ENCODE measurements at places on chromosomes 4 and X.

DNA sequence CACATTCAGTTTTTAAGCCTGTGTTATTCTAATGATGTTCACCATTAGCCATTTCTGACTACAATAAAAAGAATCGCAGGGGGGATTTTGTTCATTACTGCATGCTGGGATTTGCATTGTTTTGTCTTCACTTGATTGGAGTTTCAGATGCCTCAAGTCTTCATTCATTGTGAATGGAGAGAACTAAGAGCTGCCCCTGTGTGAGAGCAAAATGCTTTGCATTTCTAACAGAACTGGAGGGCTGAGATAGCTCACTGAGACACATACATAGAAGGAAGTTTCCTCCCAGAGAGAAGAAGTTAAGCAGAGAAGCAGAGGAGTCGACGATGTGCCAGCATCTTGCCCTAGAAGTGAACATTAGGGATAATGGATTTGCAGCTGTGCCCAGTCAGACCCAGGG is 113.5 kb upstream of the GATB start:
- ATAC-seq: no peak

- ATAC-seq: no peak
Observed at GRCh38 chrX:112798736-112799135, 41.9 kb downstream of the AMOT start.

DNA sequence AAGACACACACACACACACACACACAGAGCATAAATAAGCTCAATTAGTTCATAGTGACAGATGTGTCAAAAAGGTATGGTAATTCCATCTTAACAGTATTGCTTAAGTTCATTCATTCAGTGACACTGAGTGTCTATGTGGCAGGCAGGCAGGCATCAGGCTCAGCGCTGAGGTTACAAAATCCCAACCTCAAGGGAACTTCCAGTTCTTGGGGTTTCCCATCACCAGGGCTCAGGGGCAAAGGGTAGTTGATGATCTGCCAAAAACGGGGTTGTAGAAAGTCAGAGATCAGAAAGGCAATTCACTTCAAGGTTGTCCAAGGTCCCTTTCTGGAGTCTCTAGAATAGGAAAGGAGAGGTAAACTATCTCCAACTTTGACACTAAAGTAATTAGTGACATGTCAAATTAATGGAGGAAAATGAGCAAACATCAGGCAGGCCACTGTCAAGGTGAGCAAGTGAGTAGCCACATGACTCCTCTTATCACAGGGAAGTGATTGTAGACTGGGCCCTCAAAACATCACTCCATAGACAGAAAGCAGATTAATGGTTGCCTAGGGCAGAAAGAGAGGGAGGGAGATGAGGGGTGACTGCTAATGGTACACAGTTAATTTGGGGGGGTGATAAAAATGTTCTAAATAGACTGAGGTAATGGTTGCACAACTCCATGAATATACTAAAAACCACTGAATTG is 41.8 kb downstream of the GPC4 start:
- no peak for ATAC-seq

DNA sequence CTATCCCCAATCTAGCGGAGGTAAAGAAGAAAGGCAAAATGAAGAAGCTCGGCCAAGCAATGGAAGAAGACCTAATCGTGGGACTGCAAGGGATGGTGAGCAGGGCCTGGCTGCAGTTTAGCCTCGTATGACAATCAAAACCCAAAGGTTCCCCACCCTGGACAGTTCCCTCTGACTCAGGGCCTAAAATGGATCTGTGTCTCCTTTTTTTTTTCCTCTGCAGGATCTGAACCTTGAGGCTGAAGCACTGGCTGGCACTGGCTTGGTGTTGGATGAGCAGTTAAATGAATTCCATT is 986 bp downstream of the HDAC6 start:
- ATAC-seq: no peak

GRCh38 chr4:167176723-167177367 is 57.4 kb downstream of the SPOCK3 start:
- no peak for ATAC-seq

DNA sequence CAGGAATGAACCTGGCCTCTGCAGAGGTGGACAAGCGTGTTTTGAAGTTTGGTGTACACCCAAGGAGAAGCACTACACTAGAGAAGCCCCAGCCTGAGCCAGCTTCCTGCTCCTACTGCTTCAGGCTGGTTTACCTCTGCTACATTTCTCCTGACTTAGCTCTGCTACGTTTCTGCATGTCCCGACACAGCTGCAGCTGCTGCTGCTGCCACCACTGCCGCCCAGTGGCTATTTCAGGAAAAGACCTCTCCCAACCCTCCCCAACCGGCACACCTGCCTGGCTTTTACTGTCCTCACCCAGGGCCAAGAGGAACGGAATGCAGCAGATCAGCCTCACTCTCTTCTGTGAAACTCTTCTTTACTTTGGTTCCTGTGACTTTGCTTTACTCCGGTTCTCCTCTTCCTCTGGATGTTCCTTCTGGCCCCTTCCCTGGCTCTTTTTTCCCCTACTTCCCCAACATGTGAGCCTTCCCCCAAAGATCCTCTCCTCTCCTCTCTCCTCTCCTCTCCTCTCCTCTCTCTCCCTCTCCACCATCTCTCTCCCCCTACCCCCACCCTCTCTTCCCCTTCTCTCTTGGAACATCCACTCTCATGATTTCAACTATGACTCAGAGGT is 3.1 kb upstream of the P2RY4 start:
- ATAC-seq: peak; percentile 95

GRCh38 chr4:20126906-20127305 is 124.8 kb upstream of the SLIT2 start:
- ATAC-seq: no peak

DNA sequence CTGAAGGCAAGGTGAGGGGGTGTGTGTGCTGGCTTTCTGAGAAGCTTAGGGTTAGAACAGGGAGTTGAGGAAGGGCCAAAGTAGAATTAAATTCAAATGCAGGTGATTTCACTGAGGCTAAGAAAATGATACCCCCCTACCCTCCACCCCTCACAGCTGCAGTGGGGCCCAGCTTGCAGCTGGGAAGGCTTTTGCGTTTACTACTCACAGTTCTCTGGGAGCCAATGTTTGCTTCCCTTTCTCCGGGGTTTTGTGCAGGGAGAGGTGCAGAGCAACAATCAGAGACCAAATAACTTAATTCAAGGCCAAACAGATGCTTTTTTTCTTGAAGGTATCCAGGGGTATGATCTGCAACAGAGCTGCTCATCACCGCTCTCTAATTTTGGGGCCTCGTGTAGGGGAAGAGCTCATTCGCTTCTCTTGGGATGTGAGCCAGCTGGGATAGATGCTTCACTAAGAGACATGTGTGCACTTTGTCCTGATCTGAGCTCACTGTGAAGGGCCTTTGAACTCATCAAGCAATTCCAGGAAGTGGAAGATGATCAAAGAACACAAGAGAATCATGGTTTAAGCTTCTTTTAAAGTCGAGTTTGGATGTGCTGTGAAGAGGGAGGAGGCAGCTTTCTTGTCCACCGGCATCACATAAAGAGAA is 122.7 kb upstream of the C1GALT1C1 start:
- ATAC-seq: no peak

GRCh38 chrX:52585892-52586291 is 68.8 kb downstream of the SSX7 start:
- no peak for ATAC-seq

- ATAC-seq: no peak
Observed at GRCh38 chr4:75605928-75606327, 24.4 kb downstream of the CDKL2 start.

GRCh38 chr4:83043801-83044407 is 8.9 kb downstream of the COPS4 start:
- no peak for ATAC-seq

- peak; percentile 91 for ATAC-seq
Observed at GRCh38 chr4:6343939-6344408, 74.3 kb downstream of the WFS1 start.

GRCh38 chr4:146382194-146382593 is 139.5 kb downstream of the SLC10A7 start:
- no peak for ATAC-seq

DNA sequence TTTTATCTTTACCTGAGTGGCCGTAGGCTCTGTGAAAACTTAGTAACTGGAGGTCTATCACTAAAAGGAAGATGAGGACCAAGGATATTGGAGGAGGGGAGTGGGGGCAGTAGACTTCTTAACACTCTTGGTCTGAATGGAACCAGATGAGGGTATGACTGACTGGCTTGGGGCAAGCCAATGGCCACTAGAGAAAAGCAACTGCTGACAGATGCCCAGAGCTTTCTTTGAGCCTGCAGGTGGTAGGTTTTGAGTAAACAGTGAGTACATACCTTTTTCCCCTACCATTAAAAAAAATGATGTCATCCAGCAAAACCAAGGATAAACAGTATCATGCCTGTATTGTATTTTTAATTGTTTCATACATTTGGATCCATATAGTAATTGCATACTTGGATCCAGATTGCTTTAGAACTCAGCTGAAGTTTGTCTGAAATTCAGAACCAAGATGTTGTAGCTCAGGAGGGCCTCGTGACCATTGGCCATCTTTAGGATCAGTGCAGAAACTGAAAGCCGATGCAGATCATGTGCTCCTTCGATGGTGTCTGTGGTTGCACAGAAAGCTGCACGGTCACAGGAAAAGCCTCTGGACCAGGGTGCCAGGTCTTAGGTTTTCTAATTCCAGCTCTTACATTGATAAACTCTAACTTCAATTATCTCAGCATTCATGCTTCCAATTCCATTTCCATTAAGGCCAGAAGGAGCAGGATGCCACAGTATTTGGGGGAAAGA is 131.0 kb downstream of the PDGFRA start:
- ATAC-seq: no peak

DNA sequence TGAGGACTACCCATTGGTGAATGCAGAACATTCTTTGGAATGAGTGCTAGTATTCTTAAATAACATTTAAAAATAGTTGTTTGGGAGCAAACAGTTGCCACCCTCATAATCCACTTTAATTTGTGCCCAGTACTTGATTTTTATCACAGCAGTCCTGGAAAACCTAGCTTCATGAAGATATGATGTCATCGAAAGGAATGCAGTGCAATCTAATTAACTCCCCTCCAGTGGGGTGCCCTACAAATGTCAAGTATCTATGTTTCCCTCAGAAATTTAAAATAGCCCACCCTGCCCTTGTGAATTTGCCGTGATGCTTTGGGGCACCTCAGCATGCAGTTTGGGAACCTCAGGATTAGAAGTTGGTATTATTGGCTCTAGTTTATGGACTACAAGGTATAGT is 5.4 kb downstream of the RAB9A start:
- ATAC-seq: no peak

DNA sequence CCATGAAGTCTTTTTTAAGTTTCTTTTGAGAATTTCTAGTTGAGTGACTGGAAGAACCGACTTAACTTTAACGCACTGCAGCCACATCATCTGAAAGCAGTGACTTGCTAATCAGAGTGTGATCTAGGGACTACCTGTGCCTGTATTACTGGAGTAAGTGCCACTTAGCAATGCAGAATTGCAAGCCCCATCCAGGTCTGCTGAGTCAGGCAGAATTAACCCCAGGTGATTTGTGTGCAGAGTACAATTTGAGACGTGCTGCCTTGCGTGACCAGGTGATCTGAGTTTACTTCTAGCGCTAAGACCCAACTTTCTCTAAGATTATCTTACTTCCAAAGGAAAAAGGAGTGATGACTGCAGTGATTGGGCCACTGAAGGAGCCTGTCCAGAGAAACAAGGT is 85.3 kb downstream of the CLCN4 start:
- no peak for ATAC-seq

DNA sequence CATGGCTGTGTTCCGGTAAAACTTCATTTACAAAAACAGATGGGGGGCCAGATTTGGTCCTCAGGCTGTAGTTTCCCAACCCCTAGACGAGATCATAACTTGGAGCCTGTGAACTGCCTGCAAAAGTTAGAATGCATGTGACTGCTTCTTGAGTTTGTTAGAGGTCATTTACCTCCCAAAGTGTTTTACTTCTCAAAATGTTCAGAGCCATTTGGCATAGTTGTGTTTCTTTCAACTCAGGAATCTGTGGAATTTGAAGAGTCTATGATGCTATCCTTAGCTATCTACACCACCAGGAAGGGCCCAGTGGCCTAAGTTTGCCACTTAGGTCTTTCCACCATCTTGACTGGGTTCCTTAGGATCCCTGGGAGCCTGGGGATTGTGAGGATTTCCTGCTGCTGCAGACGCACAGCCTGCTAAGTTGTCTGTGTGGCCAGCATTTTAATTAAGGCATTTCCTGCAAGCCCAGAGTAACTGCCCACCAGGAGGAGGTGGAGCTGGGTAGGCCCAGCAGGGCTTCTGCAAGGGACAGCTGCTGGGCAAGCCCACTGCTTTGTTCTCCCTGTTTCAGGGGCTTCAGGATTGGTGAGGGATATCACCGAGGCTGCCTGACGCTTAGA is 53.1 kb downstream of the CCNI start:
- ATAC-seq: no peak

DNA sequence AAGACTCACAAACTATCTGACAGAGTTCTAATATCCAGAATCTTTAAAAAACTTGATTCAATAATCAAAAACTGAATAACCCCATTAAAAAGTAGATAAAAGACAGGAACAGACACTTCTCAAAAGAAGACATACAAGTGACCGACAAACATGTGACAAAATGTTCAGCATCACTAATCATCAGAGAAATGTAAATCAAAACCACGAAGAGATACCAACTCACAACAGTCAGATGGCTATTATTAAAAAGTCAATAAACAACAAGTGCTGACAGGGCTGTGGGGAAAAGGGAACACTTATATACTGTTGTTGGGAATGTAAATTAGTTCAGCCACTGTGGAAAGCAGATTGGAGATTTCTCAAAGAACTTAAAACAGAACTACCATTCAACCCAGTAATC is 138.1 kb upstream of the RASGEF1B start:
- no peak for ATAC-seq

DNA sequence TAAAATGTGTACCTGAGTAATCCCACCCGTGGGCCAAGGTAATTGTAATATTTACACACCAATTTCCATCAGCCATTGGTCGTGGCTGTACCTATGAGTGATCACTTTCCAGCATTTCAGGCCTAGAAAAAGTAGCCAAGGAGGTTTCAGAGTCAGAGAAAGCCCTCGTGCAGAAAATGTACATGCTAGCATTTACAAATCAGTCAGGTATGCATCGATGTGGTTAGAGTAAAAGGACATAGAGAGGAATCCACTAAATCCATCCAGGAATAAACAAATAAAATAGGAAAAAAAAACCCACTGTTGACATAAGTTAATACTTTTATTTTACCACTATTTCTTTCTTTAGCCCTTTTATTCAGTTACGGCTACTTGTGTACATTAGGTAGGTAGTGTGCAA is 256.8 kb downstream of the TRIML1 start:
- no peak for ATAC-seq

- no peak for ATAC-seq
Observed at GRCh38 chr4:41819621-41820020, 71.1 kb upstream of the PHOX2B start.

DNA sequence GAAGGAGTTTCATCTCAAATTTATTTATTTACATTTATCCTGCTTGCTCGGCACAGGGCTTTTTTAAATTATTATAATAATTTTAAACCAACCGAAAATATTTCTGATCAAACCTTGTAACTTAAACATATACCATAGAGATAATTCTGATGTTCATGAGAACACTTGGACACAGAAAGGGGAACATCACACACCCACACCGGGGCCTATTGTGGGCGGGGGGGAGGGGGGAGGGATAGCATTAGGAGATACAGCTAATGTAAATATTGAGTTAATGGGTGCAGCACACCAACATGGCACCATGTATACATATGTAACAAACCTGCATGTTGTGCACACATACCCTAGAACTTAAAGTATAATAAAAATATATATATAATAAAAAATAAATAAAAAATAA is 2.9 kb downstream of the ANXA5 start:
- ATAC-seq: no peak

GRCh38 chrX:136784231-136784630 is 3.5 kb upstream of the ARHGEF6 start:
- no peak for ATAC-seq

GRCh38 chr4:38526412-38526811 is 137.6 kb upstream of the KLF3 start:
- ATAC-seq: no peak

- no peak for ATAC-seq
Observed at GRCh38 chr4:154024097-154024694, 235.3 kb upstream of the SFRP2 start.
